ENCODE measurements at places on chromosomes 1 and 21.

- DNase-seq = no peak
Measured at GRCh38 chr1:171286032-171286705, 27.8 kb upstream of the FMO4 start.

DNA sequence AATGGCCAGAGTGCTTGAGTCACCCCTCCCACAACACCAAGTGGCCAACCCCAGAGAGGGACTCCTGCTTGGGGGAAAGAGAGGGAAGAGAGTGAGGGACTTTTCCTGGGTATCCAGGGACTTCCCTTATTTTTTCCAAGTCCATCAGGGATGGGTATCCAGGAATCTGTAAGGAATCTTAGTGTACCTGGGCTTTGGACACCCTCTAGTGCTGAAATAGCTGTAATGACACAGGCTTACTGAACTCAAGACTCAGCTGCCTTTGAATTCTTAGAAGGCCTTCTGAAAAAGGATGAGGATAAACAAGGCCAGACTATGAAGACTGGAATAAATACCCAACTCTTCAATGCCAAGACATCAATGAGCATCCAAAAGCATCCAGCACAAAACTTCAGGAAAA, 12.0 kb downstream of the TSHB start:
- DNase-seq = no peak

DNA sequence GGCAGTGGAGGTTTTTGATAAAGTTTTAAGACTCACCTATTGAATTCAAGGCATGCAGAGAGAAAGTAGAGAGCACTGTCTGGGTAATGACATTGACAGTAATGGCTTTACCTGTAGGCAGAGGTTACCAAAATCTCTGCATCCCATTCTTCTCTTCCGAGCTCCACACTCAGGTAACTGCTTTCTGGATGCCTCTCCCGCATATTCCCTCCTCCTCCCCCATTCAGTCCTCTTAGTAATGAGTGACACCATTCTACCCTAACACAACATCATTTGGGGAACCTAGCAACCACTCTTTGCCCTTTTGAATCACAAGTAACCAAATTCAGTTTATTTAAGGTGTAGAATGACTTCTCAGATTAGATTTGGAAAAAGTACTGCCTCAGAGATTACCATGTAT, 56.5 kb downstream of the DYRK1A start:
- DNase-seq = no peak

DNA sequence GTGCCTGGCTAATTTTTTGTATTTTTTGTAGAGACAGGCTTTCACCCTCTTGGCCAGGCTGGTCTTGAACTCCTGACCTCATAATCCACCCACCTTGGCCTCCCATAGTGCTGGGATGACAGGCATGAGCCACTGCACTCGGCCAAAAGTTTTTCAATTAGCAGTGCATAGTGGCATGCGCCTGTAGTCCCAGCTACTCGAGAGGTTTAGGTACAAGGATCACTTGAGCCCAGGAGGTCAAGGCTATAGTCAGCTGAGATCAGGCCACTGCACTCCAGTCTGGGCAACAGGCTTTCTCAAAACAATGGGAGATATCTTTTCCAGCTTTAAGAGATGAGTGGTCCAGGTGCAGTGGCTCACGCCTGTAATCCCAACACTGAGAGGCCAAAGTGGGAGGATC, 30.8 kb downstream of the DAP3 start:
- no peak for DNase-seq

- no peak for DNase-seq
Measured at GRCh38 chr1:118144684-118145083, 40.3 kb downstream of the SPAG17 start.

GRCh38 chr1:200866116-200866515, 6.7 kb upstream of the GPR25 start:
- no peak for DNase-seq

- DNase-seq = no peak
Measured at GRCh38 chr1:112783059-112783458, 67.9 kb upstream of the PPM1J start.

DNA sequence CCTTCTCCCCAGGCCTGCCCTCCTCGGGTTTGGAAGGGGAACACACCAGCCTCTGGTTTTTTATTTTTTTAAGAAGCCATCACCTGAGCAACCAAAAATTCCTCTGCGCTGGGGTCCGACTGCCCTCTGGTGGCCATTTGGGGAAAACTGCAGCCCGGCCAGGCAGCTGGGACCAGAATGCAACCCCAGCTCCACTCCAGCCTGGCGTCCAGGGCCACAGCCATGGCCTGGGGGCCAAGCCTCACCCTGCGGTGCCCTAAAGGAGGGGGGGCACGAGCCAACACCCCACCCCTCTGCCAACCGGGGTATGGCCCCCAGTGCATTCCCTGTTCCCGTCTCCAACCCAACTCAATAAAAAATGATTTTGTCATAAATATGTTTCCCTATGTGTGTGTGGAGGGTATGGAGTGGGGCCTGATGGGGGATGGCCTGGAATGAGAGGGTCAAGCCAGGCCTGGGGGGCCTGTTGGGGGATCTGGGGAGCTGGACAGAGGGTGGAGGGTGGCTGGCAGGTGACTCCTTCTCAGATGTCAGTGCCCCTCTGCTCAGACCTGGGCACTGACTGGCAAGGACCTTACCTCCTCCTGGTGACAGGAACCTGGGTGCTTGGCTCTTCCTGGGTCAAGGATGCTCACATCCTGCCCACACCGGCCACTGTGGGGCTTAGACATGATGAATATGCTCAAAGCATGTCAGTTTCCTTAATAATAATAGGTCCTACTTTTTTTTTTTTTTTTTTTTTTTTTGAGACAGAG, 3.2 kb downstream of the GPR3 start:
- DNase-seq = no peak

GRCh38 chr1:61992257-61992656, 202.4 kb upstream of the L1TD1 start:
- DNase-seq = no peak

- DNase-seq = no peak
Measured at GRCh38 chr1:233544304-233544703, 69.6 kb upstream of the KCNK1 start.

DNA sequence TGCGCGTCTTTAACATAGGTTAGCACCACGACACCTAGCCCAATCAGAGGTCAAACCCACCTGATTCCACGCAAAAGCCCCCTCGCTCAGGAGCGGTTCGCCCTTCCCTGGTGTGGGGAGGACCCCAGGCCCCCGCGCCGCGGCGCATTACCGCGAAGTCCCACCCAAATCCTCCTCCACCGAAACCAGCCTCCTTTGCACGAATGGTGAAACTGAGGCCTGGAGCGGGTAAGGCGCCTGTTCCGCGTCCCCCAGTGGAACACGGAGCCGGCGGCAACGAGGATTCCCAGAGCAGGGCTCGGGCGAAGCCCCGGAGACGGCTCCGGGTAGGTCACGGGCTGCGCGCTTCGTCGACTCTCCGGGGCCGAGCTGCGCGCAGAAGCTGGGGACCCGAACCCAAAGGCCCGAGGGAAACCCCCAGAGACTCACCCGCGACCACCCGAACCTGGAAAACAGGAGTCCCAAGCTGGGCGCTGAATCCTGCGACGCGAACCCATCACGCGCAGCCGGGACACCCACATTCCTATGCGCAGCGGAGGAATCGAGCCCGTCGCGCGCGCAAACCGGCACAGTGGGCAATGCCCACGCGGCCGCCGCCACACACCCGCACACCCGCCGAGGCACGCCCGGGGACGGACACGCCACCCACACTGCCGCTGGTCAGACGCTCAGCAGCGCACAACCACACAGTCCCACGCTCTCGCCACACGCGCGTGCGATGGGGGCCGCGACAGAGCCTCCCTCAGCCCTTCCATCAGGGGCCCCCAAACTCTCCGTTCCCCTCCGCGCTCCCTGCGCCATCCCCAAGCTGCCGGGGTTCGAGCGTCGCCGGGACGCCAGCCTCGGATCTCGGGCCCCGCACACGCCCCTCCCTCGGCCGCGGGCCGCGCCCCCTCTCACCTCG, 507 bp downstream of the GLIS1 start:
- DNase-seq = no peak

- DNase-seq = no peak
Measured at GRCh38 chr1:17355898-17356297, 16.1 kb upstream of the PADI6 start.

GRCh38 chr1:59350521-59350920, 53.6 kb downstream of the FGGY start:
- no peak for DNase-seq

DNA sequence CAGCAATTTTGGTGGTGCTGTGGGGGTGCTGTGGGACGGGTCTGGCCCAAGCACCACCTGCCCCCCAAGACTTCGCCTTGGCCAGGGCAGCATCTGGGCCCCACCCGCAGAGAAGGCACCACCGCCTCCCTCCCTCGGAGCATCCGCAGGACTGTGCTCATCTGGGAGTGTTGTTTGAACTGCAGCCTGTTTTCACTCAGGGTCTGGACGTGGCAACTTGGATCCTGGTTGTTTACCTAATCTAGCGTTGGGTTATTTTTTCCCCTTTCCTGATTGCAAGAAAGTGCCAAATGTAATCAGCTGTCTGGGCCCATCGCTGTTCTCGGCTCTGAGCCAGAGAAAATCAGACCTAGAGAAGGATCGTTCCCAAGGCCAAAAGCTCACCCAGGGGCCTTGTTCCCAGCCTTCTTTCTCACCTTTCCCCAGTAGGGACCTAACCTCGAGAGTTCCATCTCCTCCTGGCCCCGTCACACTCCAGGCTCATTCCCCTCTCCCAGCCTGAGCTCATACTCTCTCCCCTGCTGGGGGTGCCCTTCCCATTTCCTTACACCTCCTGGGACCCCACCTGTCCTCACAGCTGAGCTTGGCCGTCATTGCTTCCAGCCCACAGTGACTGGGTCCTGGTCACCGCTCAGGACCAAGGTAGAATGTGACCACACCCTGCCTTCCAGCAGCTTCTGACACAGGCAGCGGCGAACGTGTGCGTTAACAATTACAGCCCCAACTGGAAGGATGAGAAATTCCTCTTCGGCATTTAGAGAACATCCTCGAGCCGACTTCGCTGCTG, 72.0 kb upstream of the FAM20B start:
- DNase-seq = no peak
